Activated gamma-delta T cell treated with anti-CD3 and anti-CD28 coated beads, Interleukin-2, amount 50 U/mL, for 16 hours (primary cell): ENCODE measurements at places on chromosomes 4 and X.

DNA sequence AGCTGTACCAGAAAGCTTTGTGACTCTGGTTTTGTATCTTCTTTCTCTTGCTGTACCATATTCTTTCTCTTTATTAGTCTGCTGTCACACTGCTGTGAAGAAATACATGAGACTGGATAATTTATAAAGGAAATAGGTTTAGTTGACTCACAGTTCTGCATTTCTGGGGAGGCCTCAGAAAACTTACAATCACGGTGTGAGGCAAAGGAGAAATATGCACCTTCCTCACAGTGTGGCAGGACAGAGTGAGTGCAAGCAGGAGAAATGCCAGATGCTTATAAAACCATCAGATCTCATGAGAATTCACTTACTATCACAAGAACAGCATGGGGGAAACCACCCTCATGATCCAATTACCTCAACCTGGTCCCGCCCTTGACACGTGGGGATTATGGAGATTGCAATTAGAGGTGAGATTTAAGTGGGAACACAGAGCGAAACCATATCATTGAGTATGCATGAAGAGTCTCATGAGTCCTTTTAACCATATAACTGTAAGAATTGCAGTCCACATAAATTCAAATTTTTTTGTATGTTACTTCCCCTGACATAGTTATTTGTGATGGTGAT is 67.4 kb upstream of the INPP4B start:
- DNase-seq, result no peak

GRCh38 chr4:86950831-86951525 is 16.2 kb downstream of the AFF1 start:
- DNase-seq, result no peak

DNA sequence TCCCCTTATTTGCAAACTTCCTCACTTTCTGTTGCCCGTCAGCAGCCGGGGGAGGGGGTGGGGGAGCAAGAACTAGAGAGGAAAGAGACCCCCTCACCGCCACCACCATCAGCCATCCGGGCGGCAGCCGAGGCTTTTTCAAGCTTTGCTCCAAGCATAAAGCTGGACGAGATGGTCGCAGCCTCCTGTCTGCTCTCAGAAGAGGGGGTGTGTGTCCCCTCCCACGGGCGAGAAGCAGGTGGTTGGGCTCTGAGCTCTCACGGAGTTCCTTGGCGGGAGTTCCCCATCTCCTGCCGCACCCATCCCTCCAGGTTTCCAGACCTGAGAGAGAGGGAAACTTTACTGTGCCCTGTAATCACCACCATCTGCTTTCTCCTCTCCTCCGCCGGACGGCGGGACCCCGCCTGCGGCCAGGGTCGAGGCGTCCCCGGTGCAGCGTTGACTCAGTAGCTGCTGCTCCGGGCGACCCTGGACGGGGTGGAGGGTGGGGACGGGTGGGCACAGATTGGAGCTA is 4.7 kb upstream of the ARX start:
- no peak for DNase-seq

GRCh38 chr4:39637221-39637585 is 1.5 kb downstream of the SMIM14 start:
- DNase-seq, result no peak

GRCh38 chrX:30791296-30792278 is 97.5 kb downstream of the TAB3 start:
- no peak for DNase-seq

GRCh38 chr4:54971474-54971950 is 153.9 kb downstream of the KDR start:
- no peak for DNase-seq

GRCh38 chr4:11489453-11490083 is 60.9 kb upstream of the HS3ST1 start:
- no peak for DNase-seq

DNA sequence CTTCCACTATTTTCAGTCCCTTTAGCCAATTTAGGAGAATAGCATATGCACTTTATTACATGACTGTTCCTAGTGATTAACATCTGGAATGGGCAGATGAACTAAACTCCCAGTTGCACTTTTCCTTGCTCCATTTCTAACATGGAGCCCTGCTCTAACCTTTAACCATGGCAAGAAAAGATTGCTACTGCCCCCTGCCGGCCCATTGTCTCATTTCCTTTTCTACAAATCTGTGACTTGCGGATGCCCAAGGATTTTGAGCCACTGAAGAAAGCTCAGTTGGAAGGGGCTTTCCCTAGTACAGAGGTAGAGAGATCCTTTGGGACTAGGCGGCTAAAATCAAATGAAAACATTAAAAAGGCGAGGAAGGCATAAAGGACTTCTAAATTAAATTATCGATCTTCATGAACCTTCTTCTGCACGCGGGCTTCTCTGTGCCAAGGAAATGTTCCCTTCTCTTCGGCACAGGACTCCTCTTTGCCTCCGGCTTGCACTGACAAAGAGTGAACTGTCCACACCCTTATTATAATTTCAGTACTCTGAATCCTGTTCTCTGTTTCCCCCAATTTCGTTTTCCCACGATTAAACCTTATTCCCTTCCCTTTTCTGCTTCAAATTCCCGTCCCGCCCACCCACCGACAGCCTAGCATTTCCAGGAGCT is 577 bp upstream of the GLRA2 start:
- peak; percentile 9 for DNase-seq

DNA sequence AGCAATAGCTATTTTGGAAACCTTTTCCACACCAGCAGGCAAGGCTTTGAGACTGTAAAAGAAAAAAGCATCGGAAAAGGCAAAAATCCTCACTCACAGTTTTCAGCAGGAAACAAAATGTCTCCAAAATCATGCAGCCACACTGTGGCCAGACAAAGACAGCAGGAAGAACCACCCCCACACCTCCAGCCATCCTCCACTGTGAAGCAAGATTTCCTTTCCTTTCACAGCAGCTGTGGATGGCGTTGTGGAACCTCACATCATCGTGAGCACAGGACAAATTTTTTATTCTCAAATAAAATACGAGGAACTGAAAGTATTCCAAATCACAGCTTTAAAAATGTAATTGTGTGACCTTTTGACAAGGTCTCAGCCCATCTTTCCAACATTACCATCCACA is 351.7 kb upstream of the NOCT start:
- DNase-seq, result no peak

- DNase-seq, result no peak
These were observed 11.0 kb upstream of the MAMLD1 start for GRCh38 chrX:150352114-150352513.

- DNase-seq, result no peak
These were observed 7.2 kb downstream of the MRFAP1 start for GRCh38 chr4:6647582-6648230.

- DNase-seq, result no peak
These were observed 52.5 kb downstream of the LINC00632 start for GRCh38 chrX:140762061-140762460.

GRCh38 chrX:72094894-72095293 is 36.8 kb downstream of the RTL5 start:
- DNase-seq, result peak; percentile 36

DNA sequence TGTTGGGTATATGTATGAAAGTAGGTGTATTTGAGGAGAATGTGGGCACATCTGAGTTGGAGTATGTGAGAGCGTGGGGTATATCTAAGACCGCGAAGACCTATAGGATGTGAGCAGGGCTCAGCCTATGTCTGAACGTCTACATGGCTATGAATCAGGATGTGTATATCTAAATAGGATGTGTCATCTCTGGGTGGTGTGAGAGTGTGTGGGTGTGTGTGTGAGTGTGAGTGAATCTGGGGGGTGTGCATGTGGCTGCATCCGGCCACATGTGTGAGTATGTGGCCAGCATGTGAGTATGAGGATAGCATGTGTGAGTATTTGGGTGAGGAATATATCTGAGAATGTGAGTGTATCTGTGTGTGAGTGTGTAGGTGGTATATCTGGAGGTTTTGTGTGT is 7.7 kb downstream of the GPR173 start:
- DNase-seq, result no peak

DNA sequence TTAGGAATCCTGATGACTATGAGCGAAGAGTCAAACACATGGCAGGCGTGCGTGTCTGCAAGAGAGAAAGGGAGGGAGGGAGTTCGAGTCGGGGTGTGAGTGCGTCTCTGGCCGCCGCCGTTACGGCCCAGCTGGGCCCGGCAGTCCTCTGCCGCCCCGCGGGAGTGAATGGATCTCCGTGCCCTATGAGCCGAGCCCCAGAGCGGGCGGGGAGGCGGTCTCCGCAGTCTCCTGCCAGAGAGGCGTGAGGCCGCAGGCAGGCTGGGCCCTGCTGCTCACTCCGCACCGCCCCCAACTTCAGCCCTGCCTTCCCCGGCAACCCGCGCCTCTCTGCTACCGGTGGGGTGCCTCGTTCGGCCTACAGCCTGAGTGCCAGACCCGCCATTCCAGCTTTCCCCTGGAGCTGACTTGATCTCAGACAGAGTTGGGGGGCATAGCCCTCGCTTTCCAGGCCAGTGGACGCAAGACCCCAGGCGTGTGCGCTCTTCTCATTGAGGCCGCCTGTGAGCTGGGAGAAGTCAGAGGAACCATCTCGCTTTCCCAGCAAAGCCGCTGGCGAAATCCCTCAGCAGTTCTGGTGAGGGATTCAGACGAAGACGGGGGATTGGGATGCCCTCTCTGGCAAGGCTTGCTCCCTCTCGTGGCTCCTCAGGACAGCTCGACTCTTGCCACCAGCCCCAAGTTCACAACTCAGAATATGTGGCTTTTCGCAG is 1.4 kb downstream of the SLC16A2 start:
- no peak for DNase-seq

- no peak for DNase-seq
These were observed 53.7 kb downstream of the KDM5C start for GRCh38 chrX:53171356-53171755.

DNA sequence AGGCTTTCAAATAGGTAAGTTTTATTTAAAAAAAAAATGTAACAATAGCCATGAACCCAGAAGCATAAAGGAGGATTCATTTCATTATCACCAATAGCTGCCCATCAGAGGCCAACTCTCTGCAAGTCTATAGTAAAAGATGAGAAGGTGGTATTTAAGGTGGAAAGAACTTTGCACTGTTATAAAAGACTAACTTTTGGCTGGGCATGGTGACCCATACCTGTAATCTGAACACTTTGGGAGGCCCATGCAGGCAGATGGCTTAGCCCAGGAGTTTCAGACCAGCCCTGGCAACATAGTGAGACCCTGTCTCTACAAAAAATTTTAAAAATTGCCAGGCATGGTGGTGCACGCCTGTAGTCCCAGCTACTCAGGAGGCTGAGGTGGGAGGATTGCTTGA is 43.3 kb downstream of the RPS3A start:
- no peak for DNase-seq

GRCh38 chrX:9853307-9853706 is 67.1 kb downstream of the SHROOM2 start:
- DNase-seq, result no peak

DNA sequence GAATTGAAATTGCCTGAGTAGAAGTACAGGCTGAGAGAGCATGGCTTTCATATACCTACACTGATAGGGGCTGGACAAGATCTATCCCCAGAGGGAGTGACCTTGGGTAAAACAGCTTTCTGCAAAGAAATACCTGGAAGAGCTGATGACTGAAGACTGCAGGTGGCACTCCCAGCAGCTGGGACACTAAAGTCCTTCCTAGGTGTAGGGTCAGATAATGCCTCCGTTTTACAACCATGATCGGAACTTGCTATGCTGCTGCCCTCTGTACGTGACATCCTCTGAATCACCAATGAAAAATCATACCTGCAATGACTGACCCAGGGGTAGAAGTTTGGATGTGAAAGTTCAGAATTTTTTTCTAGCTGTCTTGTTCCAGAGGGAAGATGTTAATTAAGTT is 107.2 kb upstream of the WDR1 start:
- DNase-seq, result no peak

- no peak for DNase-seq
These were observed 137.6 kb downstream of the DCK start for GRCh38 chr4:71130827-71131603.

- no peak for DNase-seq
These were observed 220.4 kb upstream of the AGTR2 start for GRCh38 chrX:115949900-115950822.

GRCh38 chr4:141541851-141542250 is 94.5 kb upstream of the IL15 start:
- DNase-seq, result no peak

DNA sequence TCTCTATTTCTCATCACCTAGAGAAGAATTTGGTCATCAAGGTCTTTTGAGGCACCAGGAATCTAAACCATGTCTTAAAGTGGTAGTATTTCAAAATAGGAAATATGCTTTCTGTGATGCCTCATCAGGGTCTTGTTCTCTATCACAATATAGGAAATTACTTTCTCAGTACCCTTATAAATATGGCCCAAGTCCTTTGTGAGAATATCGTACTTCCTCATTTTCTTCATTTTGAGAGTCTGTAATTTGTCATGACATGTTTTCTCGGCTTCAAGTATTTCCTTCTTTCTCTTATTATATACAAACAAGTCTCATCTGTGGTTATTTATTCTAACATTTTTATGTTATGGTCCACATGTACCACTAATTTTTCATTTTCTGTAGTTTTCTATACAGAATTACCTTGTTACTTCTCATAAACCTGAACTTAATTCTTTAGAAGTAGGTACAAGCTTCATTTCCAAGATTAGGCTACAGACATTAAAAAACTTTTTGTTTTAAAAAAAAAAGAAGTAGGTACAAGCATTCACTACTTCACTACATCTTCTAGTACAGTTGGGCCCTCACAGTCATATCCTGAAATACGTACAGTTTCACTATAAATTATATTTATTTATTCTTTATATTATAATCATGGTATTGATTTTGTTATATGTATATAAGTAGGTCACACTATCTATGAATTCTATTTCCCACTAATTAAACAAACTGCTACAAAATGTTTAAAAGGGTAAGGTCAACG is 54.4 kb downstream of the KLHL13 start:
- no peak for DNase-seq
